ENCODE measurements at places on chromosomes 2 and 18.

- no peak for DNase-seq
These were observed 45.2 kb upstream of the ASB1 start for GRCh38 chr2:238381341-238382115.

DNA sequence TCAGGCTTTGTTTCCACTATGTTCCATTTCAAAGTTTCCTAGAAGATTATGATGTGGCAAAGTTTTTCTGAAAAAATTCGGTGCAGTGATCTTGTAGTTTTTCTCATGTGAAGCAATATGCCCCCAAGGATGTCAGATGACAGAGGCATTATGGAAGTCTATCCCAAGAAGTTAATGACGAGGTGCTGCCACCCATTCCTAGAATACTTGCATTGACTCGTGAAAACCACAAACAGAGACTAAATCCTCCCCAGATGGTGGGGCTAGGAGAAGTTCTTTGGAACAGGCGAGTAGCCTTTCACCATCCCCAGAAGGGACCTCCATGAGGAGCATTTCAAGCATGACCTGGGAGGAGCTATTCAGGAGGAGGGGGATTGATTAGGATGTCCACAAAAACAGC, 40.2 kb upstream of the COPS8 start:
- no peak for DNase-seq

DNA sequence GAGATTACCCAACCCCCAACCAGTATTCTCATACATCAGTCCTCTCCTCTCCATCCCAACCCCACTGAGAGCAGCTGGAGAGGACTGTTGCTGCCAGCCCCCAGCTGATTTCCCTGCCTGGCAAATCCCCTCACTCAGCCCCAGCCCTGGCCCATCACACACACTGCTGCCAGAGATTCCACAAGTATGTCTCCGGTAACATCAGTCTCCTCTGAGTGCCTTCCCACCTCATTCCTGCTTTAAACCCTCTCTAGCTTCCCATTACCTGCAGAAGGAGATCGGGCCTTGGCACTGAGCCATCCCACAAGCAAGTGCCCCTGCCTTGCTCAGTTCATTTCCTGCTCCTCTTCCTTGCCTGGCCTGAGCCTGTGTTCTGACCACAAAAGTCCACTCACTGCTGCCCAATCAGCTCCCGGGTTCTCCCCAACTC, 50.6 kb upstream of the ZFP36L2 start:
- no peak for DNase-seq

DNA sequence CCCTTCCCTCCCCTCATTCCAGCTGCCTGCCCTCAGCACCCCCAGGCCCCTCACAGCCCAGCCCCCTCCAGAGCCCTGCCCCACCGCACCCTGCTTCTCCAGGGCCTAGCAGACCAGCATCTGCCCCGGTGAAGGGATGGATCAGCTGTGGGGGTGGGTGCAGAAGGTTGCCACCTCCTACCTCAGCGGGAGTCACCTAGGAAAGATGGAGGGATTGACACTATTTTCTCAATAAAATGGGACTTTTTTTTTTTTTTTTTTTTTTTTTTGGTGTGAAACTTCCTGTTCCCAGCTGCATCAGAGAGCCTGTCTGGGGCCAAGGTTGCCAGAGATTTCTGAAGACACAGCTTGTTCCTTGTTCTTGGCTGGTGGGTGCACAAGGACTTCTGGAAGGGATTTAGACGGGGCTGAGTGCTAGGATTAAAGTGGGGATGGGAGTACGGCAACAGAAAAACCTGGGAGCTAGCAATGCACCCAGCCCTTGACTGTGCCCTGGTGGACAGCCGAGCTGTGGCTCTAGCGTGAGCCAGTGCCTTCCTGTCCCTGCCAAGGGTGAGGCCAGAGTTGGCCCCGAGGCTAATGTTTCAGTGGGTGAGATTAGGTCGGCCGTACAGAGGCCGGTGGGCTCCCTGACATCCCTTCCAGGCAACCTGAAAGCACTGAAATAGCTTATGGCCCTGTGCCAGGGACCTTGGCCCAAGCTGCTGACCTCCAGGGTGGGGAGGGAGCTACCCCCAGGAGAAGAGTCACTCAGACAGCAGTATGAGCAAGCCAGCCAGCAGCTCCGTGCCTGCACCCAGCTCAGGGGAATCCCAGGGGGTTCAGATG, 4.6 kb downstream of the B3GNT7 start:
- DNase-seq = no peak

DNA sequence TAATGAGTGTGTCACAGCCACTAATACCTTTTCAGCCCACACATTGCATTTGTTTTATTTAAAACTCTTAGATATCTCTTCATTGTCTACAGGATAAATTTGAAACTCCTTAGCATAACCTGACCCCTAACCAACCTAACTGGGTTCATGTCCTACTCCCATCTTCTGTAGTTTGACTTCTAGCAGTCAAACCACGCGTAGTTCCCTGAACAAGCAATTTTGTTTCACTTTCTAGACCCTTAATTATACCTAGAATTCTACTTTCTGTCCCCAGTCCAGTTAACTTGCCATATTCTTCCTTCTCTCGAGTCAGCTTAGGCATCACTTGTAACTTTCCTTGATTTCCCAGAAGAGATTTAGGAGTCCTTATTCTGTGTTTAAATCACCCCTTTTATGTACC, 55.1 kb downstream of the RBBP8 start:
- no peak for DNase-seq

GRCh38 chr2:240238786-240239185, 98.3 kb upstream of the OTOS start:
- DNase-seq = no peak

Data from D721Med (cell line).